Activated CD4-positive, alpha-beta T cell treated with anti-CD3 and anti-CD28 coated beads, Interleukin-2, amount 50 U/mL, for 4 hours (primary cell): ENCODE measurements at places on chromosomes 12 and 14.

GRCh38 chr14:34538871-34539406 lies 562 bp downstream of the EAPP start:
- DNase-seq = no peak

DNA sequence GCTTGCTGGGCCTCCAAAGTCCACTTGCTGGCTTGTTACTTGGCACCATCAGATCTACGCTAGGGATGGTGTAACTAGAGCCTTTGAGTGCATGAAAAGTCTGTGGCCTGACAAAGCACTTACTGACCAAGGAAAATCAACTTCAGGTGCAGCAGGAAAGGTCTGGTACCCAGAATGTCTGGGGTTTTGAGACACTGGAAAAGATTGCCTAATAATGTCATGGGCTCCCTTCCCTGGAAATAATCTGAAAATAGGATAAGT lies 106.7 kb downstream of the ZFP36L1 start:
- no peak for DNase-seq

DNA sequence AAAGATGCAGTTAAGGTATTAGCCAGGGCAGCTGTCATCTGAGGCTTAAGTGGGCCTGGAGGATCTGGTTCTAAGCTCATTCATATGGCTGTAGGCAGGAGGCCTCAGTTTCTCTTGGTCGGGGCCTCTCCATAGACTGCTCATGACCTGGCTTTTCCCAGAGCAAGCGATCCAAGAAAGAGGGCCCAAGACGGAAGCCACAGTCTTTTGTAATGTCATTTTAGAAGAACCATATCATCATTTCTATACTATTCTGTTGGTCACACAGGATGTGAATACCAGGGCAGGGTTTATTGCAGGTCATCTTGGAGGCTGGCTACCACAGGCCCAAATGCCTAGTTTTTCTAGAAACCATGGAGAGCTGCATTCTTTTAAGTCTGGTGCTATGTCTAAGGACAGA lies 47.7 kb downstream of the GNG2 start:
- no peak for DNase-seq

- no peak for DNase-seq
Observed at GRCh38 chr14:74514471-74514941, 20.9 kb downstream of the ISCA2 start.

GRCh38 chr12:121190523-121191031 lies 19.4 kb upstream of the P2RX4 start:
- no peak for DNase-seq

DNA sequence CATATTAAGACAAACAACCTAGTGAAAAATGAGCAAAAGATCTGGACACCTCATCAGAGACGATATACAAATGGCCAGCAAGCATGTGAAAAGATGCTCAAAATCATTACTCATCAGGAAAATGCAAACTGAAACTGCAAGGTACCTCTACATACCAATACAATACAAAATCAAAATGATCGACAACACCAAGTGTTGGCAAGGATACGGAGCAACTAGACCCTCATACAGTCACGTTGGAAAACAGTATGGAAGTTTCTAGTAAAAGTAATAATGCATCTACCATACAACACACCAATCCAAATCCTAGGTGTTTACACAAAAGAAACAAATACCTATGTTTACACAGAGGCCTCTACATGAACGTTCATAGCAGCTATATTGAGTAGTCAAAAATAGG lies 99.9 kb downstream of the IPO8 start:
- no peak for DNase-seq
